Activated CD8-positive, alpha-beta memory T cell treated with anti-CD3 and anti-CD28 coated beads, Interleukin-2, amount 50 U/mL, for 48 hours (primary cell): ENCODE measurements at places on chromosomes 4 and X.

GRCh38 chr4:121764702-121765367 is at the start of gene SMIM43:
Gene SMIM43, minus strand, starts transcription at chr4:121765164. Its CDS starts 59 bp downstream, at chr4:121765105.
- no peak for DNase-seq

GRCh38 chr4:74953647-74954046 is 20.7 kb downstream of the PARM1 start:
- DNase-seq = no peak

DNA sequence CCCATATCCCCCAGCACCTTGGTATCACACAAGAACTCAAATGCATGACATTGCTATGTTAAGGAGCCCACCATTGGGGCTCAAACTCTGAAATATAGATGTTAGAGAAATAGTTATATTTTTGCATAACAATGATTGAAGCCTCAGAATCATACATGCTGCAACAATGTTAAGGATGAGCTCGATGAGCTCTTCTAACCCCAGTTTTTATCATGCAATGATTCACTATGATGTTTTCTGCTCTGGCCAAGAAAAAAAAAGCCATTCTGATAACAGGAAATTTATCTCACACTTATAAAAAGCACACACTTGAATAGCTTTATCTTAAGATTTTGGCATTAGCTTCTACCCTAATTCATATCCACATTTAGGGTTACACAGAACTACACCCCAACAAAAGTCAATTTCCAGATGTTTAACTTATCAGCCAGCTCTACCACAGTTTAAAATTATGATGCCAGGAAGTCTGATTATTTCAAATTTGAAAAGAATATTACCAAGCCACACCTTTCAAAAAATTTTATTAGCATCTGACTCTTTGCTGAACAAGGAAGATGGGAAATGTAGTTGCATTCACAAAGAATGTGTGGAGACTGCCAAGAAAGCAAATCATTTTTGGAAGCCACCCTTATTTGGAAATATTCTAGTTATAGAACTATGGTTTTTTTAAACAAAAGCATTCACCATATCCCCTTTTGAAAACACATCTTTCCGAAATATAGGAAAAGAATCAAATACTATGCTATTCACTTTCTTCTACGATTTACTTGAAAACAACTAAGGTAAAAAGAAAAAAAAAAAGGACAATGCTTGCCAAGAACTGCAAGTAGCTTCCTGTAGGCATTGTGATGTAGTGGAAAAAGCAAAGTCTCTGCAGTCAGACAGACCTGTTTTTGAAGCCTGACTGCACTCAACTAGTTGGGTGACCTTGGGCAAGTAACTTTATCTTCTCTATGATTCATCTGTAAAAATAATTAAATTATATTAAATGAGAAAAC is 100.8 kb upstream of the PLS3 start:
- DNase-seq = no peak

DNA sequence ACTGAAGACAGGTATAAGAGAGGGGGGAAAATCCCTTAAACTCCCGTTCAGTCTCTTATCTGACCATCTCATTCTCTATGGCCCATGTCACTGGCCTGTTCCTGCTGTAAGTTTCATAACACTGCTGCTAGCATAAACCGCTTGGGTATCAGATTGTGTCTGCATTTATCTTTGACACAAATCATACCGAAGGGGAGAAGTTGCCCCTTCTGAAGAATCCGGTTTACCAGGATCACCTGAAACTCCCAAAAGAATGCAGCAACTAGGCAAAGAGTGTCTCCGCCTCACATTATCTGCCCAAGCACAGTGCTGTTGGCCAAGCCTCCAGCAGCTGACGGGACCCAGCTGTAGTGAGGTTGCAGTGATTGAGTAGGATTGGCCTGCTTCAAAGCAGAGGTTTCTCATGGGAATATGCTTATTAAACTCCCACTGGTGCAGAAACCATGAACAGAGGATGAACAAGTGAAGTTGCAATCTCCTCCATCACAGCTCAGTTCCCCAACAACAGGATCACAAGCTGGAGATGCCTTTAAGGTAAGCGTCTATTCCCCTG is 71.3 kb upstream of the PUDP start:
- DNase-seq = no peak

- DNase-seq = peak; percentile 71
Measured at GRCh38 chrX:41085512-41085877, 250 bp downstream of the USP9X start.

GRCh38 chr4:85500110-85500867 is 25.3 kb downstream of the ARHGAP24 start:
- DNase-seq = no peak

GRCh38 chr4:23631255-23631950 is 258.4 kb downstream of the PPARGC1A start:
- no peak for DNase-seq

DNA sequence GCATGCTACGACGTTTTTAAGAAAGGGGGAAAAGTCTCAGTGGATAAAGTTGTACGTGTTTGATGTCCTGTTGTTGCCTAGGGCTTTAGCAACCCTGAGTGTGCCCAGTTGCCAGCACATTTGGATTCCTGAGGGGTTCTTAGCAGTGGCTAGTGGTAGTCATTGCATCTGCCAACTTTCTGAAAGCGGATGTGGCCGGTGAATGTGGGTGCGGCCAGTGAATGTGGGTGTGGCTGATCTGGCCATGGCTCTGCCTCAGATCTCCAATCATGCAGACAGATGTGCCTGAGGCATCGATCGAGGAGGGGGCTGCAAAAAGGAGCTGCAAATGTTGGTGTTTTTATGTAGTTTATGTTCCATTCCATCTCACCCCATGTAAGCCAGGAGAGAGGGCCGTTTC is 41.5 kb upstream of the FAT1 start:
- DNase-seq = no peak

DNA sequence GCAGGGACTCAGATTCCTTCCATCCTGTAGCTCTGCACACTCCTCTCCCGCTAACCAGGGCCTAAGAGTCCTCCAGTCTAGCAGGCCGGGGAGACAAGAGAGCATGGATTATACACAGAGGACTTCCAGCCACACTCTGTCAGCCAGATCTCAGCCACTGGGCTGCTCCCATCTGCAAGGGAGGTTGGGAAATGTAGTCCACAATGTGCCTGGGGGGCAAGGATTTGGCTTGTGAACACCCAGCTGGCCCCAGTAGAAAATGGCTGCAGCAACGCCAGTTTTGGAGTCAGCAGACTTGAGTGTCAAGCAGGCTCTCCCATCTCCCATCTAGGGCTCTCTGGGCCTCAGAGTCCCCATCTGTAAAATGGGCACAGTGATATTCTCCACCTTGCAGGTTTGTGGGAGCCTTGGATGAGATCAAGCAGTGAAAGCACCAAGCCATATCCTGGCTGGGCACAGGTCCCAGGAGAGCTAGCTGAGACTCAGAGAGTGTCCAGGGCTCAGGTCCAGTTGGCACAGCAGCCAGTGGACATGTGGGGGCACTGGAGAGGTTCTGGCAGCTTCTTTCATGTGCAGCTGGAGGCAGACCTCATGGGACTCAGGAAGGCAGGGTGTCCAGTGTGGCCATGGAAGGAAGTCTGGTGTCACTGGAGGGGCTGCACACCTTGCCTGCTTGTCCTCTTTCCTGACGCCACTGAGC is 14.6 kb downstream of the PSAPL1 start:
- DNase-seq = peak; percentile 39

DNA sequence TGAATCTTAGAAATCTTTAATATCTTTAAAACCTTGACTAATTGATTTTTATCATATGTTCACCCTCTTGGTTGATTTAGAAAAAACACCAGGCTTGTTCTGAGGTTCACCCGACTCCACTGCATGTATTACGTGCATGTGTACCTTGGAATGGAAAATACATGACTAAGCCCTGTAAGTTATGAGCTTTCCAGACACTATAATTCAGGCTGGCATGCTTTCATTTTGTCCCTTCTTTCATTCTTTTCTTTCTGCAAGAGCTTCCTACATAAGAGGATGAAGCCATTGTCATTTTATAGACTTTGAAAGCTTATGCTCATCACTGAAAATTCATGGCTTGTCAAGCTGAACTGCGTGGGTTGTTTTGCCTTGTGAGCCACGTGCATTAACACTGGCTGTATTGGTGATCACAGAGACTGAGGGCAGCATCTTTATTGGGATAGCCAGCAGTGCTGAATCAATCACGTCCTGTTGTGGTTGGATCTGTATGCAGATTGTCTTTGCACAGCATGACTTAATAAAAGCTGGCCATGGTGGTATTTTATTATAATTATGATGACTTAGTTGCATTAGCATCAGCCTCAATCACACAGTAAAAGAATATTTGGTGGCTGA is 141.9 kb downstream of the SLIT2 start:
- no peak for DNase-seq

DNA sequence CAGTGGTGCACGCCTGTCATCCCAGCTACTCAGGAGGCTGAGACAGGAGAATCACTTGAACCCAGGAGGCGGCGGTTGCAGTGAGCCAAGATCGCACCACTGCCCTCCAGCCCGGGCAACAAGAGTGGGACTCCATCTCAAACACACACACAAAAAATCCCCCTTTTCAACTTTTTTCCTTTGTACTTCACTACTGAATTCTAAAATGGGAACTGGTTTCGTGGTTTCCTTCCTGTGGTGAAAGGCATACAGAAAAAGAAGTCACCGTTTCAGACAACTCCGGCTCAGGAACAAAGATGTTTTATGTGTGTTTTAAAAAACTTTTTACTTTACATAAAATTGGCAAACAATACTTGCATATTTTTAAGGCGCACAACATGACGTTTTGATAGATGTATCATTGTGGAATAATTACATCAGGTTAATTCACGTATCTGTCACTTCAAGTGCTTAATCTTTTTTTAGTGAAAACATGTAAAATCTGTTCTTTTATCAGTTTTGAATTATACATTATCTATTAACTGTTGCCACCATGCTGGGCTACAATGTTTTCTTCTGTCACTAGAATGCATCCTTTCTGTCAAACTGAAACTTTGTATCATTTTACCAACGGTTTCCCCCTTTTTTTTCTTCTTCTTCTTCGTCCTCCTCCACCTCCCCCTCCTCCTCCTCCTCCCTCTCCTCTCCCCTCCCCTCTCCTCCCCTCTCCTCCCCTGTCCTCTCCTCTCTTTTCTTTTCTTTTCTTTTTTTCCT is 186.0 kb downstream of the CRLF2 start:
- no peak for DNase-seq

DNA sequence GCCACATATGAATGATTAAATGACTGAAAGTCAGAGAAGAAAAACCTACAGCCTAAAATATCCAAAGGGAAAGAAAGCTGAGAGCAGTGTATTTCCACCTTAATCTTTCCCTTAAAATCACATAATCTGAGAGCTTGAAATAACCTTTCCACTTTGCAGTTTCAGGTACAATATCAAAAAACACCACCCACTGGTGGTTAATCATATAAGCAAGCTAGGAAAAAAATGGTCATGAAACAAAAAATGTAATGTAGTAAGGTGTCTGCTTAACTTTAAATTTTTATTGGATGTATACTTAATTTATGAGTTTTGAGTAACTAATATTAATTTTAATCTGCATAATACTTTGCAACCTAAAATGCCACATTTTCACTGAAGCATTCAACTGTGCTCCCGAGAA is 3.2 kb downstream of the PRDM5 start:
- DNase-seq = no peak

- no peak for DNase-seq
Measured at GRCh38 chr4:36979533-36979932, 265.0 kb upstream of the NWD2 start.

DNA sequence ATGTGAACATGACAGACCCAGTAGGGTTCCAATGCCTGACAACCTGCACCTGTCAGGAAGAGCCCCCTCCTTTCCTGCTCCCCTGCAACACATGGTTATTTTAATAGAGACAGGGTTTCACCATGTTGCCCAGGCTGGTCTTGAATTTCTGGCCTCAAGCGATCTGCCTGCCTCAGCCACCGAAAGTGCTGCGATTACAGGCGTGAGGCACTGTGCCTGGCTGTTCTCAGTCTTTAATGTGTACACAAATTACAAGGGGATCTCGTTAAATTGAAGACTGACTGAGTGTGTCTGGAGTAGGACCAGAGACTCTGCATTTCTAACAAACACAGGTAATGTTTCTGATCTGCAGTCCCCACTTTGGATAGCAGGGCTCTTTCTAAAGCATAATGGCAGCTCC is 55.4 kb downstream of the NPNT start:
- DNase-seq = no peak

GRCh38 chr4:77308843-77309242 is 151.8 kb downstream of the CCNG2 start:
- no peak for DNase-seq

- DNase-seq = no peak
Measured at GRCh38 chr4:14977830-14978229, 24.5 kb upstream of the CPEB2 start.

DNA sequence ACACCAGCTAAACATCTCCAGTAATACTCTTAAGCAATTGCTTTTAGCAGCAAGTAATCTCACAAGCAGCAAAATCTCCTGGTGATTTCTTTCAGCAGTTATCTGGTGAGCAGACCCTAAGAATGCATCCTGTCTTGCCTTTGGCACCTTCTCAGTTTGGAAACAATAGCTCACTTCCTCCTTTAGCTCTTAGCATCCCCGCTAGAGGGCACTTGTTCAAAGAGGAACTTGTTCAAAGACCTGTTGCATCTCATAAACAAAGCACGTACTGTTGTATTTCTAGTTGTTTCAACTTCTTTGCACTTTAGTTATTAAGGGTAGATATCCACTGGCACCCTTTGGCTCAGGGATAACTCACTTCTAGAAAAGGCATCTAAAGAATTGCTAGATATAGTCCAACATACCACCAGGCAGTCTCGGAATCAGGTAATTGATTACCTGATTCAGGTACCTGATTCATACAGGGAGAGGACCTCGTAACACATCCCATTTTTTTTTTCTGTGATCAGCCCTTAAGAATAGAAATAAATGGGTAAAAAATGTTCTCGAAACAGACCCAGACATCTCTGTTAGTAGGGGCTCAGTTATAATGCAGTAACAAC is 81.9 kb upstream of the QRFPR start:
- DNase-seq = no peak

DNA sequence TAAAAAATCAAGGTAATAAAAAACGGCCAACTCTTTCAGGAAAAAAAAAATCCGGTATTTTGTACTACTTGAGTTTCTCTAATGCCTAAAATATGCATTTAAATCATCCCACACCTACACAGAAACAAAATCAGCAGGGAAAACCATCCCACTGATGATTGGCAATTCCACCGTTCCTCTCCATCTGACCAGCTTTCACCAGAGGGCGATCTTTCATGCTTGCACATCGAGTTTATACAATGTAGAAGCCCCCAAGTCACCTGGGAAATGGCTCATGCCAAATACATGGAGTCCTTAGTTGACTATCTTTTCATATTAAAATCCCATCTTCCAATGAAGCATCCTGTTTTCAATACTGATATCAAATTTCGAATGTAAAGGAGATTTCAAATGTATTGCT is 69.2 kb downstream of the PTCHD1 start:
- DNase-seq = no peak

- no peak for DNase-seq
Measured at GRCh38 chrX:8897259-8897658, 96.1 kb upstream of the FAM9A start.

DNA sequence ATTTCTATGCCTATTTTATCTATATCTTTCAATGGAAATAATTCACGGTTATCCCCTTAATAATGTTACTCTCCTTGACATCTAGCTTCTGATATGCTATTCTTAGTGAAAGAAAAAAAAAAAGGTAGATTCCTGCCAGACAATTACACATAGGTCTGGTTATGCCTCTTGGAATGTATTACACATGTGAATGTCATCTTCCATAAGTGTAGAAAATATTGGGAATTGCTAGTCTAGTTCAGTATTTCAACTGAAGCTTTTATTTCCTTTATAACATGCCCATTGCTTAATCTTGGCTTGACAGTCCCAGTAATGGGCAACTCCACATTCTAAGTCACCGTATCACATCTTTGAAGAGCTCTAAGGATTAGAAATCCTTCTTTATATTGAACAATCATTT is 25.4 kb upstream of the PPP1R2C start:
- no peak for DNase-seq

GRCh38 chrX:44253575-44253942 is 89.9 kb downstream of the EFHC2 start:
- peak; percentile 45 for DNase-seq
